Endothelial cell of umbilical vein (primary cell): ENCODE measurements at places on chromosomes 5 and 9. TPM values are rescaled to one million over a fixed set of nuclear protein-coding genes. Genes with fewer than 3 reads are reported as not detected.

The PDE6A gene
- polyA plus RNA-seq, result not detected in 2 replicates

- DNase-seq, result no peak
These were observed 202.4 kb downstream of the GLIS3 start for GRCh38 chr9:4097515-4097914.

DNA sequence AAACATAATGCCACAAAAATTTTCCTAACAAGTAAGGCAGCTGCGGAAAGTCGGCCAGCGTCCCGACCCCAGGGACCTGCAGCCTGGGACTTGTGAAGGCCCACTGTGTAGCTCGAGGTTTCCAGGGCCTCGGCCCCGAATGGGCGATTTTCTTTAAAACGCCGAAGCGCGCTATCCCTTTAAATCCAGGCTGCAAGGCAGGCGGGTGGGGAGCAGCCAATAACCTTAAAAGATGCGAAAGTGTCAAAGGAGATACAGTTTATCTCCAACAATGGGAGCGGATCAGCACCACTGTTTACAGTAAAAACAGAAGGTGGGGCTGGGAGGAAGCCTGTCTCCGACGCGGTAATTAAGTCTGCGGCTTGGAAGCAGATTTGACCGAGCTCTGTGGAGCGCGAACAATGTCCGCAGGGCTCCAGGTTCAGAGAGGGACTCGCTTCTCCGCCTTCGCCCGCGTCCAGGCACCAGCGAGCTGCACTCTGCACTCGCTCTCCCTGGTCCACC is 1.7 kb upstream of the ZSWIM6 start:
- peak; percentile 67 for DNase-seq

GRCh38 chr9:138009016-138009802 is 131.6 kb downstream of the CACNA1B start:
- DNase-seq, result no peak

DNA sequence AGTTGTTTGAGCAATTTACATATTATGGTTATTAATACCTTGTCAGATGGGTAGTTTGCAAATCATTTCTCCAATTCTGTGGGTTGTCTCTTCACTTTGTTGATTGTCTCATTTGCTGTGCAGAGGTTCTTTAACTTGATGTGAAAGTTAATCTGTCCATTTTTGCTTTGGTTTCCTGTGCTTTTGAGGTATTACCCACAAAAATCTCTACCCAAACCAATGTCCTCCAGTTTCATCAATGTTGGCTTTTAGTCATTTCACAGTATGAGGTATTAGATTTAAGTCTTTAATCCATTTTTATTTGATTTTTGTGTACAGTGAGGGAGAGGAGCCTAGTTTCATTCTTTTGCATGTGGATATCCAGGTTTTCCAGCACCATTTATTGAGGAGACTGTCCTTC is 82.4 kb downstream of the MRPS30 start:
- no peak for DNase-seq

- DNase-seq, result no peak
These were observed 136.3 kb downstream of the TTLL11 start for GRCh38 chr9:121956808-121957207.

- no peak for DNase-seq
These were observed 66.7 kb downstream of the SIL1 start for GRCh38 chr5:139131465-139131864.

The PRDM9 gene
- polyA plus RNA-seq, result not detected in 2 replicates

GRCh38 chr9:116939161-116939560 is 252.1 kb downstream of the TRIM32 start:
- no peak for DNase-seq

GRCh38 chr5:76638479-76638878 is 15.3 kb upstream of the F2RL2 start:
- DNase-seq, result no peak

DNA sequence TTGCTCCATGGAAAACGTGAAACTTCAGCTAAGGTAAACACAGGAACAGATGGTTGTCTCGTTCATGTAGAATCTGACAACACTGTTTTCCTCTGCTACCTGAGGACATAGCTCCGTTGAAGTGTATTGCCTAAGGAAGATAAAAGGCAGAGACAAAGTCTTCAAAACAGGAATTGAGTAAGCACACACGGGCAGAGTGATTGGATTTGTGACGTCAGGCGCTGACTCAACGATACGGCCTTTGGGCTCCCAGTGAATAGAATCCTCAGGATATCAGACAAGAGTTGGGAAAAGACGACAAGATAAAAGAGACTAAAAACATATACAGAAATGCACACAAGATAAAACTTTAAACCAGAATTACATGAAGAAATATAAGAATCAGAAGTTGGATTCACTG is 787.1 kb upstream of the CTNND2 start:
- no peak for DNase-seq

- DNase-seq, result no peak
These were observed 756.4 kb upstream of the DMAC1 start for GRCh38 chr9:8555762-8556500.

The GNA14 gene
- 2.1 TPM in 2 replicates for polyA plus RNA-seq

GRCh38 chr5:24854350-24854749 is 209.6 kb upstream of the CDH10 start:
- no peak for DNase-seq

- no peak for DNase-seq
These were observed 197.0 kb downstream of the MCTP1 start for GRCh38 chr5:95087816-95088317.

GRCh38 chr9:84061613-84062193 is 81.1 kb downstream of the RMI1 start:
- DNase-seq, result no peak

DNA sequence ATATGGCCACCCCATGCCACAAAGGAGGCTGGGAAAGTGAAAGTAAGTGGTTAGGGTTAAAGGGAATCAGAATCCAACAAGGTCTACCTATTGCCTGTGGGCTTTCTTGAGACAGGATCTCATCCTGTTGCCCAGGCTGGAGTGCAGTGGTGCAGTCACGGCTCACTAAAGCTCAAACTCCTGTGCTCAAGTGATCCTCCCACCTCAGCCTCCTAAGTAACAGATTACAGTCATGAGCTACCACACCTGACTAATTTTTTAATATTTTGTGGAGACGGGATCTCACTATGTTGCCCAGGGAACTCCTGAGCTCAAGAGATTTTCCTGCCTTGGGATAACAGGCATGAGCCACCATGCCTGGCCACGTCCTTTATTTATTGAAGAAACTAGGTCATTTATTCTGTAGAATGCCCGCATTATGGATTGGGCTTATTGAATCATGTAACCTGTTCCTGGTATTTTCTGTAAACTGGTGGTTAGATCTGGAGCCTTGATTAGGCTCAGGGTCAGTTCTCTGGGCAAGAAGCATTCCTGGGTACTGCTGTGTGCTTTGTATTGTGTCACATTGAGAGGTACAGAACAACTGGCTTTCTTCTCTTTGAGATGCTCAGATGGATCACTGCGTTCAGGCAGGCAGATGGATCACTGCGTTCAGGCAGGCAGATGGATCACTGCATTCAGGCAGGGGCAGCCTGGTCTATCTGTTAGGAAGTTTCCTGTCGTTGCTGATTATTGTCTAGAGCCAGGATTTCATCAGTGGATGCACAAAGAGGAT is 41.6 kb downstream of the ERGIC1 start:
- DNase-seq, result no peak

DNA sequence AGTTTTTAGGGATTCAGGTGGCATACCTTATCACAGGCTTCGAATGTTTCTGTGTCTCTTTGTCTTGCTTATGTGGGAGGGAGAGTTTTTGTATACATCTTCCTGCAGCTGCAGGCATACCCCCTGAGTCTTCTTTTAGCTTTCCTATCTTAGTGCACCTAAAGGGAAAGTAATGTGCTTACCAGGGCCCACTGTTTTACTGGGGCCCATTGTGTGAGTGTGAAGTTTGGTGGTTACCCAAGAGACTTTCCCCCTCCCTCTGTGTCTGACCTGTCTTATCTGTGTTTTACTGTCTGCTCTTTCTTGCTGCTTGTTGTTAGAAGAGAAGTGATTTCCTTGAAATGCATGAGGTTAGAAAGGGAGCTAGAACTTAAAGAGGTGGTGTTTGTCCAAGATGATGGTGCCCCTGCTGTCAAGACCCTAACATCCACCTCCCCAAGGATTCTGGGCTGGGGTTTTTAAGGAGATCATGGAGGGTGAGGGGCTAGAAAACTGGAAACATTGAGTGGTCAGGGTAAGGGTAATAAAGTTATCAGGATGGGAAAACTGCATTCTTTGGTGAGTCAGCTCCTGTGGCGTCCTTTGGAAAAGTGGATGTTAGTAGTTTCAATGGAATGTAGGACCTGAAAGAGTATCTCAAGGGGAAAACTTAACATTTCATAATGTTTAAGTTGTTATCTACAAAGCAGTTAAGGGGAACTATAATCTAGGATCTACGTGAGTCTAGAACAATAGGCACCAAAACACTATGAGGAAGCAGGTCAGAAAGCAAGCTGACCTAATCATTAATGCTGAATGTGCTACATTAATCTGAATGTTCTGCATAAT is 583.5 kb upstream of the TUSC1 start:
- peak; percentile 93 for DNase-seq

DNA sequence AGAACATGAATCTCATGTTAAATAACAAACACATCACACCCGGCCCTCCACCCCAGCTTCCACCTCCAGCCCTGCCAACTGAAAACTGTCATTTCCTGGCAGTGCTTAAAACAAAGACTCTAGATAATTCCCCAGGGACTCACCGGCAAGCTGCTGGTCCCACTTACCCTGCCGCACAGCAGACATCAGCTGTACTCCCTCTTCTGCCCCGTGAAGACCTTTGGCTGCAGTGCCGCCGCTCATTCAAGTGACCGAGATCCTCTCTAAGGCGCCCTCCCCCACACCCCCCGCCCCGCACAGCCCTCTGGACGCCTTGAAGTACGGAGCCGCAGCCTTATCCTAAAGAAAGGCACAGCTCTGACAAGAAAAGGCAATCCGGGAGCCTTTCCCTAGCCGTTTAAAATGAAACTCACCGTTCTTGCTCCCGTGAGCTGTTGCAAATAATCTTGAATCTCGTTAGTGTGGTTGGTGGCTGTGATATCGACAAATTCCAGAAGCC is 434 bp downstream of the GLRX start:
- peak; percentile 71 for DNase-seq

The FBXW2 gene
- 23.9 and 32.5 TPM in 2 replicates for polyA plus RNA-seq

The TSSK1B gene
- 0.03 TPM in 1 of 2 replicates, not detected in the other for polyA plus RNA-seq

The PCDHGB3 gene
- 1.4 and 1.8 TPM in 2 replicates for polyA plus RNA-seq
